ENCODE measurements at places on chromosomes 2 and 18. TPM values are rescaled to one million over a fixed set of nuclear protein-coding genes. Genes with fewer than 3 reads are reported as not detected.

DNA sequence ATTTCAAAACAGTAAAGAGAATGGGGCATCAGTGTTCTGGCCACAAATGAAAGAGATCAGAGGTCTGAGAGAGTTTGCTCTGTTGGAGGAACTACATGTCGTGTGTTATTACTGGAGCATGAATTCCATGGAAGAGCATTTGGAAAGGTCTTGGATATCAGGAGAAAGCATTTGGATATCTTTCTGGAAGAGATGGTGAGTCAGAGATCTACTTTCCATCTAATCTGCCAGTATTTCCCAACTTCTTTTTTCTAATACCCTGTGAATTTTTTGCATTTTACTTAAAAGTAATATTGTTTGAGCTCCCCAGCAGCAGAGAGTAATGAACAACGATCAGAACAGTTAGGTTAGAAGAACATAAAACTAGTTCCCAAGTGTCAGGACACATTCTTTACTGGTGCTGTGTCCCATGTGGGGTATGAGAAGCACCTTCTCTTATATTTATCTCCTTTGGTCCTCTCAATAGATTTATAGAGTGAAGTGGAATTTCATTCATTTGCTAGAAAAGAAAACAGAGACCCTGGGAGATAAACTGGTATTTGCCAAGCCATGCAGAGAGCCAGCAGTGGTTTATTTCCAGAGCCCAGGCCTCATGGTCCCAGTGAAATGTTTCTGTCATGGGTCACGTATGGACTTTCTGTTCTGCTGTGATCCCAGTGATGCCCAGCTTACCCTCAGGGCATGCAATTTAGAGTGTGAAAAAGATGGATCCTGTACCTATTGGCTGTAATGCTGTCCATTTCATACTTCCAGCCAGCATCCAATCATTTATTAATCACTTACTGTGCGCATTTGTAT lies 130.8 kb upstream of the NT5C1B start:
- DNase-seq: peak; percentile 88

- no peak for DNase-seq
Observed at GRCh38 chr18:79581911-79582310, 97.7 kb upstream of the CTDP1 start.

- no peak for DNase-seq
Observed at GRCh38 chr2:81528852-81529480, 1224.4 kb upstream of the LRRTM1 start.

GRCh38 chr18:64276311-64277090 lies 127.6 kb upstream of the LINC00305 start:
- DNase-seq: no peak

GRCh38 chr2:240997856-240998705 lies at the start of gene SNED1:
SNED1 (plus strand) TSS chr2:240998618; CDS start chr2:240998838, 220 bp downstream.
- peak; percentile 50 for DNase-seq

- DNase-seq: peak; percentile 81
Observed at GRCh38 chr18:68177807-68178702, 536.9 kb downstream of the TMX3 start.

GRCh38 chr18:30280186-30280585 lies 762.4 kb downstream of the DSC3 start:
- no peak for DNase-seq

GRCh38 chr2:240948905-240949790 lies 43.0 kb downstream of the CROCC2 start:
- no peak for DNase-seq

DNA sequence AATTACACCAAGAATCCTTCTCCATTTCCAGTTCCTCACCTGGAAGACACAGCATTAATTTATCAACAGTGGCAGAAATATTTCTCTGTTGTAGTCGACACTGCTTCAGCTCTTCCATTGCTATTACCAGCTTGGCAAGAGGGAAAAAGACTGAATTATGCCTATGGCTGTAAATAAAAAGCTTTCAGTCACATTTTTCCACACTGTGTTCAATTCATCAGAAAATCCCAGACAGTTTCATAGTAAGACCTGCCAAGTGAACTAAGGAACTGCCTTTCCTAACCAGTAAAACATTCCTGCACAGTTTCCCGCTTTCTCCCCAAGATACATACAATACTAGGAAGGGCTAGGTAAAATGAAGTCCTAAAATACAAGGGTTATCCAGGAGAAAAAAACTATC lies 94.7 kb downstream of the EXOC6B start:
- DNase-seq: no peak

DNA sequence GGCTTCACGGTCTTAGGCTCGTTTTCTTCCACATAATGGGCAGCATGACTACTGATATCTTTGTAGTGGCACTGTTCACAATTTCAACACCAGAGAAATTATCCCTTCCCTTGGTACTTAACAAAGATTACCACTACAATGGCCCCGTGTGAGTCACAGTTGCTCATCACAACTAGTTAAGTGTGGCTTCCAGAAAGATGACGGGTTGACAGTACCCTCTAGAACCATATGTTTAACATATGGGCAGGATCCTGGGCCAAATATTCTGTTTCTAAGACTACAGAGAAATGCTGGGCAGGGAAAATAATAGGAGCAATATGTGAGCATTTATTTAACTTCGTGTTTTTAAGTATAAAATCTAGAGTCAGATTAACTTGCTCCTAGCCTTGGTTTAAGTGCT lies 780.1 kb upstream of the LINC00305 start:
- DNase-seq: no peak

DNA sequence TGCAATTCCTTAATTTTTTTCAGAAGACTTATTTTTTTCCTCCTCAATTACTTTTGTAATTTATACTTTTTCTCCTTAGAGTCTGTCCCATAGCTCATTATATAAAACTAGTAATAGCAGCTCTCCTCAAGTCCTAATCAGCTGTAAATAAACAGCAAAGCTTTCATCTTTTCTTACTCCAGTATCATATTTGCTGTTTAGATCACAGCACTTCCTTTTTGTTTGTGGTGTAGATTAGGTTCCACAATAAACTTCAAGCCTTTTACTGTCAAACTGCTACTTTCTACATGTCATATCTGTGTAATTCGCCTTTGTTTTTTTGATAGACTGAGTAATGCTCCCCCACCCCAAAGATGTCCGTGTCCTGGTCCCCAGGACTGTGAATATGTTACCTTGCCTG lies 25.5 kb downstream of the GCG start:
- DNase-seq: no peak

DNA sequence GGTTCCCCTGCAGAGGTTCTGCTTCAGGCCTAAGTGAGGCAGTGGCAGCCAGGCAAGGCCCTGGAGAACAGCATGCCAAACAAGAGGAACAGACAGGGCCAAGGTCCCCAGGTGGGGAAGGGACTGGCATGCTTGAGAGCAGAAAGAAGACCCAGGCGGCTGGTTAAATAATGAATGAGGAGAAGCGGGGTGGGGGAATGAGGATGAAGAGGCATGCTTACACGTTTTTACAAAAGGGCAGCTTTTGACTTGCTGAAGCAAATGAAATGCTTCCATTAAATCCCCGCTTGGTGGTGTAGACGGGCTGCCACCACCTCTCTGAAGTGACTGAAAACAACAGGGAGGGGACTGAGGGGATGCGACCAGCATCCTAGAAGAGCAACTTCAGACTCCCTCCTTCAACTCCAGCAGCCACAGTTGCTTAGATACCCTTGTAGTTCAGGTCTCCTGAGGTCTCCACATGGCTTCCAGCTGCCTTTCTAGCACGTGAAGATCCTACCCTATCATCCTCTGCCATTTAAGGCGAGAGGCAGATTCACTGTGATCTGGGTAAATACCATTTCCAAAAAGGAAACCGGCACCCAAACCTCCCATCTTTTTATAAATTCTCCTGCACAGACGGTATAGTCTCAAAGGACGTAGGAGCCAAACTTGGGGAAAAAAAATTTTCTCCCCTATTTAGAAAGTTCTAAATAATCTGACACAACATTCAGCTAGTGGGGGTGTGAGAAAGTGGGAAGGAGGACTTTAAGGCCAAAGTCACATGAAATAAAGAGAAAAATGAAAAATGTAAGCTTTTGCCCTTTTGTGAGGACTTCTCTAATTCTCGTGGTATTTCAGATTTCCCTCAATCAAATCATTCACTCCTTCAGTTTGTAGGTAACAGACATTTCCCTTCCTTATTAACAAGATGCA lies 65.6 kb downstream of the CACNB4 start:
- DNase-seq: no peak

DNA sequence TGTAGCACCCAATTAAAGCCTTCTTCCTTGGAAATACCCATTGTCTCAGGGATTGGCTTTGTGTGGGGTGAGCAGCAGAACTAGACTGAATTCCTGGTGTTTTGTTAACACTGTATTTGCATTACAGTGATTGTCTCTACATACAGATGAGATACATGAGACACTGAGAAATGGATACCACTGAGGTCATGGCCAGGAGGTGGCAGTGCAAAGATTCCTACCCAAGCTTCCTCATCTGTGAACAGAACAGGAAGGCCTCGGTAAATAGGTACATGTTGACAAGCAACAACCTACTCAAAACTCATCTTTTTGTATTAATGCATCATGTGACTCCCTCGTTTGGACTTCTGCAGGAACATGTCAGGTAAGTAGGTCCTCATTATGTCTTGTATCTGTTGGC lies 445.8 kb upstream of the RGPD4 start:
- DNase-seq: no peak

GRCh38 chr2:108923019-108923700 lies 65.9 kb downstream of the EDAR start:
- peak; percentile 13 for DNase-seq

DNA sequence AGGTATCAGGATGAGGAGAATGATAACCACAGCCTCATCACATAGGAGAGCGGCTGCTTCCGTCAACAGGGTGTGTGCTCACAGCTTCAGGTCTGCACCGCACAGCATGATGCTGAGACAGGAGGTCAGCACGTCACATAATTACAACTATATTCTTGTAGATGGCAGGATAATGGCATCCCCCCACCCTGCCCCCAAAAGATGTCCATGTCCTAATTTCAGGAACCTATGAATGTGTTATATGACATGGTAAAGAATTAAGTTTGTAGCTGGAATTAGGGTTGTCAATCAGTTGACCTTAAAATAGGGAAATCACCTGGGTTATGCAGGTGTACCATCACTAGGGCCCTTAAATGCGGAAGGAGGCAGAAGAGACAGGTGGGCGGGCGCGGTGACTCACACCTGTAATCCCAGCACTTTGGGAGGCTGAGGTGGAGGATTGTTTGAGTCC lies 73.9 kb downstream of the ARL4C start:
- no peak for DNase-seq

- DNase-seq: no peak
Observed at GRCh38 chr18:32219431-32220018, 29.7 kb downstream of the MEP1B start.

DNA sequence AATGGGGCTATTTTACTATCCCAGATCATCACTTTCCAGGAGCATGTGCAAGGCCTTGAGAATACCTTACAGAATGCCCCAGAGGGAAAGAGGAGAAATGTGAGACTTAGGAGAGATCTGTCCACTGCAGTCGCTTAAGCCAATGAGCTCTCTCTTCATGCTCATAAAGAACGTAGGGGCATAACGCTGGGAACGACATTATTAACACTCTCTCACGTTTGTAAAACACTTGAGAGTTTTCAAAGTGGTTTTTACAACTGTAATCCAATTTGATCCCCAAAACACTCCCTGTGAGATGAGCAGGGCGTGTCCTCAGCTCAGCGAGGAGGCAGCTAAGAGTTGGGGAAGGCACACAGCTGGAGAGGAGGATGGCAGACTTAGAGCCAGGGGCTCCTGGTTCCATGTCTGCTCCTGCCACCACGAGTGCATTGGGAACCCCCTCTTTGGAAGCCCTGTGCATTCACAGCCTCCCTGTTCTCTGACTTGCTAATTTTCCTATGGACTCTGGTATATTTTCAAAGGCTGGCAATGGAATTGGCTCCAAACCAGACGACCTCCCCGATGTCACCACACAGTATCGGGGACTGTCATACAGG lies 97.4 kb downstream of the PLB1 start:
- no peak for DNase-seq

DNA sequence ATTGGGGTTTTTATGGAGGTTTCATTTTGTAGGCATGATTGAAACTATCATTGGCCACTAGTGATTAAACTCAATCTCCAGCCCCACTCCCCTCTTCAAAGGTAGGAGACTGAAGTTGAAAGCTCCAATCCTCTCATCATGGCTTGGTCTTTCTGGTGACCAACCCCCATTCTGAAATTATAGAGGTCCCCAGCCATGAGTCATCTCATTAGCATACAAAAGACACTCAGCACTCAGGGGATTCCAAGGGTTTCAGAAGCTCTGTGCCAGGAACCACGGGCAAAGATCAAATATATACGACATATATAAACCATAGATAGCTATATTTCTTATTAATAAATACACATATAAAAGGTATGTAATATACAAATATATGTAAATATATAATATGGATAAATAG lies 256.0 kb upstream of the POU3F3 start:
- DNase-seq: peak; percentile 40

DNA sequence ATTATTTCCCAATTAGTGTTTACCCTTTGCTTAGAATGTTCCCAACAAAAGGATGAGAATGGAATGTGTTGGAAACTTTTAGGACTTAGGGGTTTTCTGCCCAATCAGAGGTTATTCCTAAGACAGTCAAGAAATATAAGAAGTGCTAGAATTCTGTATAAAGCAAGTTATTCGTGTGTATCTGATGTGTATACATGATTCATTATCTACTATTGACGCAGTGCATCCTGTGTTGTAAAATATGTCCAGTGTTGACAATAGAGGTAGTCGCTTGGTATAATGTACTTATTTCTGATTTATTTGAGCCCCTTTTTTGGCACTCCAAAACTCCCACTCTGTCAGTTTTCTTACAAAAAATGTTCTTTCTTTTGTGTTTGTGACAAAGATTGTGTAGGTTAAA lies 881 bp downstream of the PIKFYVE start:
- no peak for DNase-seq

Gene ZBTB7C
- total RNA-seq: 0.99 TPM

Gene PRSS56
- total RNA-seq: not detected

Gene AGXT
- not detected for total RNA-seq

Gene MAP3K19
- not detected for total RNA-seq
